ENCODE measurements at places on chromosomes 1 and 21. TPM values are rescaled to one million over a fixed set of nuclear protein-coding genes. Genes with fewer than 3 reads are reported as not detected.

DNA sequence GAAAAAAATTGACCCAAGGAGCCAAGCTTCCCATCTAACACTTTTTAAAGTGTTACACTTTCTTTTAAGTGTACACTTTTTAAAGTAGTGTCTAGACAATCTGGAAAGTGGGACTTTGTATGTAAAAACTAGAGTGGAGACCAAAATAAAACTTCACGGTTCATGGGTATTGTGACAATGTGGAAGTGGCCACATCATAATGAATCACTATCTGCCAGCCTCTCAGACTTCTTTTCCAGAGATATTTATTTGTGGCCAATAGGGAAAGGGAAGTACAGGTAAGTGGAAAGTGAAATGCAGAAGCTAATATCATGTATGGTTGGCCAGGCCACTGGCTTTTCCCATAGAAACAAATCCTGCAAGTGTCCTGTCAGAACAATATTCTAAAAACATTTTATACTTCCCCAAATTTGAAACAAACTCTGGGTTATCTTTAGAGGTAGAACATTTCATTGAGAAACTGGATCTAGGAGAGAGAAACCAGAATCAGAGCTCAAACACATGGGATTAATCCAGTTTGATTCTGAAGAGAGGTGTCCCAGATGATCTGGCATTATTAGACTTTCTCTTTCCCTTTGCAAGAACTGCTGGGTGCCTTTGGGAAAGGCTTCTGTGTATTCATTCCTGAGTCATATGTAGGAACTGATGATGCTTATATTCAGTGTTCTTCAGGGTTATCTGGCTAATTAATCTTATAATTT, 2.0 kb downstream of the TNFSF18 start:
- no peak for DNase-seq

GRCh38 chr1:3646596-3646995, 3.3 kb downstream of the WRAP73 start:
- DNase-seq, result no peak

TEDDM1 gene
- not detected for total RNA-seq

COA6 gene
- total RNA-seq, result 3.4 TPM

Data from thoracic aorta (tissue), 2 donors.